ENCODE measurements at places on chromosomes 12 and 14.

DNA sequence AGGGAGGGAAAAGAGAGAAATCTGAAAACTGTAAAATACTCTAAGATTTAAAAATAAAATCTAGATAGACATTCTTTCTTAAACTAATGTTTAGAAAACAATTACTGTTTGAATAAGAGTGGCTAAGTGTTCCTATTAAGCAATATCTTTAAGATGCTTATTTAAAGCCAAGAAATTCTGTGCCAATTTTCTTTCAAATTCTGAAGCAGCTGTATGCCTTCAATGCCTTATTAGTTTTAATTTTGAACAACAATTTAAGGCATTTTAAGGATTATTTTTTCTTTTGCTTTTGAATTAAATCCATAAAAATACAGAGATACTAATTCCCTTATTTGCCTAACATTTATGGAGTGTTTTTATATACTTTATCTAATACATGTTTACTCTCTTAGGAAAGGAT is 50.3 kb upstream of the KITLG start:
- no peak overlapping the region for H3K4me3 ChIP-seq
- H3K27me3 ChIP-seq: no peaks in the 10 kb centered on the region
- H3K4me1 ChIP-seq: no peaks in the 10 kb centered on the region
- H3K36me3 ChIP-seq: no peaks in the 10 kb centered on the region
- no peak for DNase-seq
- H3K27ac ChIP-seq: no peak overlapping the region

DNA sequence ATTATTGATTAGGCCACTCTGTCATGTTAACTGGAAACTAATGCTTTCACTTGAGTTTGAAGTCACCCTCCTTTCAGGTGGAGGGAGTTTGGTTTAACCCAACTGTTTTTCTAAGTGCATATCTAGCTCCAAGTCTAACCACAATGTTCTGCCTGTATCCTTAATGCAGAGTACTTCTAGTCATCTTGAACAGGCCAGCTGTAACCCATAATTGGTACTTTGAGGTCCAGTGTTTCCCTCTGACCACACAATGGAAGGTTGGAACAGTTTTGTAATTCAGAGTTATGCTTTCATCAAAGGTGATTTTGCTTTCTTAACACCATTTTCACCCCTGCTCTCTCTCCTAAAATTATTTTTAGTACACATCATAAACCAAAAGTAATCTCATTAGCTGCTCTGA is 237.2 kb upstream of the DCN start:
- H3K4me3 ChIP-seq: no peak overlapping the region
- peaks cover 2% of the 10 kb centered on the region for H3K4me1 ChIP-seq
- DNase-seq: no peak

- peaks cover 6% of the 10 kb centered on the region for H3K27me3 ChIP-seq
- no peak overlapping the region for H3K4me3 ChIP-seq
- no peaks in the 10 kb centered on the region for H3K36me3 ChIP-seq
- DNase-seq: no peak
These were observed 129.3 kb upstream of the RASSF8 start for GRCh38 chr12:25829192-25829591.

DNA sequence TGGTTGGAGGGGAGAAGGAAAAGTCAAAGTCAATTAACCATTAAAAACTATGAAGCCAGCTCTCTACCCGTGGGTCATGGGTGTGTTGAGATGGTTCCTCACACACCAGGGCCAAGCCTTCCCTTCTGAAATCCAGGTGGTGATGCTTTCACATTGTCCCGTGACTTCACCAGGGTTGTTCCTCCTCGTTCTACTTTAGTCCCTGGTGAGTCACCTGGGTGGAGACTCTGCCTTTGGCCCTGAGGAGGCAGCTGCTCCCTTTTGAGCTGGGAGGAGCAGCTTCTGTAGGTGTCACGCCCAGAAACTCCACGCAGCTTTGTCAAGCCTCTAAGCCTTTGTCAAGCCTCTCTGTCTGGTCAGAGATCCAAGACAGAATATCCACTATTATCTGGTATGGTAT is 348.3 kb downstream of the BMP4 start:
- peak overlapping the region; percentile 65 for H3K27ac ChIP-seq
- H3K36me3 ChIP-seq: no peaks in the 10 kb centered on the region
- H3K4me3 ChIP-seq: no peak overlapping the region
- H3K4me1 ChIP-seq: peaks cover 55% of the 10 kb centered on the region

GRCh38 chr12:3751151-3752095 is 1.5 kb downstream of the CRACR2A start:
- H3K27ac ChIP-seq: peak overlapping the region; percentile 90
- peaks cover 17% of the 10 kb centered on the region for H3K36me3 ChIP-seq

- H3K27me3 ChIP-seq: peaks cover 22% of the 10 kb centered on the region
- no peak overlapping the region for H3K4me3 ChIP-seq
- H3K27ac ChIP-seq: no peak overlapping the region
- peaks cover 11% of the 10 kb centered on the region for H3K4me1 ChIP-seq
- DNase-seq: no peak
These were observed 56.6 kb upstream of the SCN8A start for GRCh38 chr12:51534216-51535074.

DNA sequence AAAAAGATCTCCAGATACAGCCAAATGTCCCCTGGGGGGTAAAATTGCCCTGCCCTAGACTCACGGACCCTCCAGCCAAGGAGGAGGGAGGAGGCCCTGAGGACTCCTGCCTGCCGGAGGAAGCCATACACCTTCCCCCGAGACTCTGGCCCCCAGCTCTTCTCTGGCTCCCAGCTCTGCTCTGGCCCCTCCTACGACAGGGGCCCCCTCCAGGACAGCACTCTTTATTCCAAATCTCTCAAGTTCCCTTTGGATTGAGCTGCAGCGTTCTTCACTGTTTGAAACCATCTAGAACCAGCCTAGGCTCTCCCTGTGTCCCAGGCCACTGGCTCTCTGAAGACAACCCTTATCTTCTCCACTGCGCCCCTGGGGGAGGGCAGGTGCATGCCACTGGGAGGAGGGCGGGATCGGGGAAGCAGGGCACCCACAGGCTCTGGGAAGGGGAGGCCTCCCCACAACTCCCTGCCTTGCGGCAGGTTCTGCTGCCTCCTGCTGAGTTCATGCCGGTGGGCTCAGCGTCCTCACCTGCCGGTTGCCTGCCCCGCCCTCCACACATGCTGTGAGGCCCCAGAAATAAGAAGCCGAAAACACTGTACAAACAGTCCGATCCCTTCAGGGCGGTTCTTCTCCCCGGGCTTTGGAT is 112.7 kb downstream of the DICER1 start:
- DNase-seq: no peak
- peaks cover 23% of the 10 kb centered on the region for H3K27me3 ChIP-seq
- no peaks in the 10 kb centered on the region for H3K4me1 ChIP-seq
- H3K27ac ChIP-seq: no peak overlapping the region
- no peaks in the 10 kb centered on the region for H3K36me3 ChIP-seq

DNA sequence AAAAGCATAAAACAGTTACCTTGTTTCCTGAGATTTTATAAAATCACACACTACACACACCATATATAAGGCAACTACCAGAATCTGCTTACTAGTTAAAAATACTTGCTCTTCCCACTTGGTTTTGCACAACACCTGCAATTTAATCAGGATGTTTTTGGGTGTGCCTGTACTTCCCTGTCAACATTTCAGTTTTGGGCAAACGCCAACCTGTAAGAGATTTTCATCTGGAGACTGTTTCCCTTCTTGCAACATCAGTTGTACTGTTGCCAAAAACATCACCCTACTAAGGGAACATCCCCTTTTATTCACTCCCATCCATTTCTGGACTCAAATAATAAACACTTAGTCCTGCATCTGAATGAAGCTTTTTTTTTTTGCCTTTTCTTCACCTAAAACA is 172.3 kb downstream of the DUSP6 start:
- no peak for DNase-seq
- no peaks in the 10 kb centered on the region for H3K36me3 ChIP-seq
- H3K4me3 ChIP-seq: no peak overlapping the region
- no peak overlapping the region for H3K27ac ChIP-seq

DNA sequence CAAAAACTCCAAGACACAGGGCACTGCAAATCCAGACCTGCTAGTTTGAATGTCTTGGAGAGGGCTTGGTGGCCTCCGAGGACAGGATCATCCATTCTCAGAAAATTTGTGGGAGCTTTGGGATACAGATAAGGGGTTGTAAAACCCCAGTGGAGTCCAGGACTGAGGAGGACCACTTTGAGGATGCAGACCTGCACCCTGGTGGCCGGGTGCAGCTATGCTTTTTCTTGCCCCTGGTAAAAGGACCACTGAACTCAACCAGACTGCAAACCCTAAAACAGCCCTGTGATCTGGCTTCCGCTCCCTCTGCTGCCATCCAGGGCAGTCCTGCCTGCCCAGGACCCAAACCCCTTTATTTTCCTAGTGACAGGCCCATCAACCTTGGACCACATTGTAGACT is 169.5 kb upstream of the DAAM1 start:
- H3K4me3 ChIP-seq: no peak overlapping the region
- H3K36me3 ChIP-seq: no peaks in the 10 kb centered on the region
- no peak for DNase-seq

- no peaks in the 10 kb centered on the region for H3K27me3 ChIP-seq
- no peak for DNase-seq
- no peak overlapping the region for H3K4me3 ChIP-seq
These were observed 9.6 kb upstream of the RNASE1 start for GRCh38 chr14:20811986-20812975.

GRCh38 chr14:102644523-102644922 is 52.1 kb downstream of the RCOR1 start:
- peak overlapping the region; percentile 31 for H3K27ac ChIP-seq
- no peaks in the 10 kb centered on the region for H3K27me3 ChIP-seq
- H3K4me3 ChIP-seq: peak overlapping the region; percentile 20
- no peak for DNase-seq
- H3K36me3 ChIP-seq: no peaks in the 10 kb centered on the region

DNA sequence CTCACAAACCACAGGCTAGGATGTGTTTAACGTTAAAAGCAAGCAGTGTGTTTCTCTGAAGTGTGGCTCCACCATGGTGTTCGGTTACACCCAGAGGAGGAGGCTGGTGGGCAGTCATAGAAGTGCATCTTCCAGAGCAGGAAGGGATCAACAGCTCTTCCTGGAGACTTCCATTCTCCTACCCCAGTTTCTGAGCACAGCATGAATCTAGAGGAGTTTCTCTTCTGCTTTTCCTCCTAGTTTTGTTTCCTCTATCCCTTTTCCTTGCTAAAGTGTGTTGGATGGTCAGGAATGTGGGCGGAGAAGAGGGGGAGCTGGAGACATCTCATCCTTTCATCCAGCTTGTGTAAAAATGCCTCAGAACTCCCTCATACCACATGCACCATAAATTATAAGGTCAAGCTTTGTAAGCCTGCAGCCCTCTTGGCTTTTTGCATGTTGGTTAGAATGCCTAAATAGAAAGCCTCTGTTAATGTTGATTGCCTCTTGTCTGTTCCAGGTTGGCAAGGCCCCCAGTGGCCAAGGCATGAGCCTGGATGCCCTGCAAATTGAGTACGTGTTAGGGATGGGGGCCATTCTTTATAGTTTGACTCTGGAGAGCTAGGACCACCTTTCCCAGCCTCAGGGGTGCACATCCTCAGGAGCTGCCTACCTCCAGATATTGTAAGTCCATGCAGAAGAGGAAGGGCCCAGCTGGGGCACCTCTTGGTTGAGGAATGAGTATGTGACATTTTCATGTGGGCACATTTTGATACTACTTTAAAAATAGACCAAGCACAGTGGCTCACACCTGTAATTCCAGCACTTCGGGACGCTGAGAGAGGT is 4.0 kb upstream of the CKAP4 start:
- peaks cover 33% of the 10 kb centered on the region for H3K4me1 ChIP-seq
- peak overlapping the region; percentile 16 for H3K27ac ChIP-seq
- H3K36me3 ChIP-seq: no peaks in the 10 kb centered on the region
- H3K4me3 ChIP-seq: no peak overlapping the region

GRCh38 chr14:76376878-76377734 is 1.2 kb downstream of the ESRRB start:
- no peak overlapping the region for H3K4me3 ChIP-seq
- H3K36me3 ChIP-seq: no peaks in the 10 kb centered on the region
- no peak for DNase-seq
- peaks cover 3% of the 10 kb centered on the region for H3K4me1 ChIP-seq
- H3K27me3 ChIP-seq: peaks cover 69% of the 10 kb centered on the region

DNA sequence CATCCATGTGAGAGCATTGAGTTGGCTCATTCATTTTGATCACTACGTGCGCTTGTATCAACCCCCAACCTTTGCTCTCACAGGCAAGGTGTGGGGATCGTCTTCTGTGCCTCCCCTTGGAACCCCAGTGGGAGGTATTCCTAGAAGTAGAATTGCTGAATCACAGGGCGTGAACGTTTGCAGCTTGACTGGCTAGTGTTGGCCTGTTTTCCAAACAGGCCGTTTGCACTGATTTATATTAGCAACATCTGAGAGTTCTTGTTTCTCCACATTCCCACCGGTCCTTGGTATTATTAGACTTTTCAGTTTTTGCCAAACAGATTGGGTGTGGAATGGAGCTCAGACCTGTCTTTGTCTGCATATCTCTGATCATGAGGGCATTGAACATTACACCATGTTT is 288.6 kb upstream of the PWP1 start:
- H3K36me3 ChIP-seq: no peaks in the 10 kb centered on the region
- H3K27ac ChIP-seq: no peak overlapping the region
- no peak overlapping the region for H3K4me3 ChIP-seq
- no peaks in the 10 kb centered on the region for H3K27me3 ChIP-seq

- peaks cover 70% of the 10 kb centered on the region for H3K36me3 ChIP-seq
- H3K27ac ChIP-seq: no peak overlapping the region
- no peak for DNase-seq
- no peak overlapping the region for H3K4me3 ChIP-seq
- H3K4me1 ChIP-seq: no peaks in the 10 kb centered on the region
These were observed 28.8 kb downstream of the CCNK start for GRCh38 chr14:99509871-99510555.
